ENCODE measurements at places on chromosomes 1 and 21. TPM values are rescaled to one million over a fixed set of nuclear protein-coding genes. Genes with fewer than 3 reads are reported as not detected.

GRCh38 chr1:3670823-3671265 is 18.5 kb downstream of the TP73 start:
- DNase-seq = no peak

- DNase-seq = no peak
Observed at GRCh38 chr1:204104331-204105130, 31.6 kb downstream of the SOX13 start.

- DNase-seq = no peak
Observed at GRCh38 chr1:161229896-161230295, 4.0 kb downstream of the TOMM40L start.

GRCh38 chr1:156641761-156642264 is at the start of gene BCAN:
TSS of gene BCAN (plus strand) at chr1:156642117. CDS start at chr1:156646055, 3,938 bp downstream.
- DNase-seq = no peak

DNA sequence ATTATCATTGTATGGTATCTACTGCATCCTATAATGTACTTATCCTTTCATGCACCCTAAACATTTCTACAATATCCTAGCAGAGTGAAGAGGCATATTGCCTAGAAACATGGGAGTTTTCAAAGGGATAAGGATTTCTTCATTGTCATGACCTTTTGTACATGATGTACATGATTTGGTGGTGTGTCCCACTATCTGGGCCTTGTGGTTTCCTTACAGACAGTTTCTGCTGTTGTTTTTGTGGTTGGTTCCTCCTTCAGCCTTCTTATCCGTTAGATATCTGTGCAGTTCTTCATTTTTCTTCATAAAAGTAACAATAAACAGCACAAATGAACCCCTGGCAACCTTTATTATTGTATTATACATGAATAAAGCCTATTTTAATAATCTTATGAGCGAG is 70.4 kb upstream of the BACH1 start:
- DNase-seq = no peak

- no peak for DNase-seq
Observed at GRCh38 chr1:6762060-6762459, 23.2 kb upstream of the CAMTA1 start.

C1orf94 gene
- polyA plus RNA-seq = 0.06 TPM
